Sigmoid colon (tissue), 7 donors: ENCODE measurements at places on chromosomes 2 and 18.

DNA sequence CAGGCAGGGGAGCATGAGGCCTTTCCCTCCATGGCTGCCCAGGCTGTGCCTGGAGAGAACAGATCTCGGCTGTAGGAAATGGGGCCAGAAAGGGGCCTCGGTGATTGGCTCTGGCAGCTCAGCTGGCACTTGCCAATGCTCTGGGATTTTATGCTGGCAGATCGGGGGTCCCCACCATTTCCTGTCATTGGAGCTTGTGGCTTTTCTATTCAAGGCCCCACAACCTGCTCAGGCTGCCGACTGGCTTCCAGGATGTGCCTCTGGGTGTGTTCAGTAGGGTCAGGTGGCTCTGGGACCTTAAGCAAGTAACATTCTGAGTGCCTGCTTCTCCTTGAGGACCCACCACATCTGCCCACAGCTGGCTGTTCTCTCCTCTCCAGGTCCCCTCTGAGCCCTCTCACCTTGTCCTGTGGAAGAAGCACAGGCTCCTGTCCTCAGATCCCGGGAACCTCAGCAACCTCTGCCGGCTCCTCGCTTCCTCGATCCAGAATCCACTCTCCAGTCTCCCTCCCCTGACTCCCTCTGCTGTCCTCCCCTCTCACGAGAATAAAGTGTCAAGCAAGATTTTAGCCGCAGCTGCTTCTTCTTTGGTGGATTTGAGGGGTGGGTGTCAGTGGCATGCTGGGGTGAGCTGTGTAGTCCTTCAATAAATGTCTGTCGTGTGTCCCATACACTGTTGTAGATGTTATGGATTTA lies 4.2 kb downstream of the GNLY start:
- no peak for DNase-seq
- H3K36me3 ChIP-seq, result no peaks in the 10 kb centered on the region
- no peak overlapping the region for H3K27ac ChIP-seq
- no peaks in the 10 kb centered on the region for H3K4me1 ChIP-seq

DNA sequence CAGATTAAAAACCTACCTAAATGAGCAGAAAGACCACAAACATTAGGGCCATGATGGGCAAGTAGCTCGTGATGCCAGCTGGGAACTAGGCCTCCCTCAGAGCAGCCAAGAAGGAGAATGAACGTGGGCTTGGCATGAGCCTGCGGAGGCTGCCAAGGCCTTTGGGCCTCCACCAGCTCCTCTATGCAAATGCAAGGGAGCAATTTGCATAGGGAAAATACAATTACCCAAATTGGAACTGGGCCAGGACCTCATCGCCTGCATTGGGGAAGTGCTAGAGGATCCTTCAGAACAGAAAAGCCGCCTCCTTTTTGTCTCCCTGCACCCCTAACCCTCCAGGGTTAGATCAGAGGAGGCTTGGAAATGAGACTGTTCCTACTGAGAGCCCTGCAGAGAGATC lies 326.4 kb downstream of the SMAD2 start:
- no peak overlapping the region for H3K4me3 ChIP-seq
- H3K4me1 ChIP-seq, result no peaks in the 10 kb centered on the region
- H3K36me3 ChIP-seq, result no peaks in the 10 kb centered on the region
- H3K27ac ChIP-seq, result no peak overlapping the region
- H3K27me3 ChIP-seq, result no peaks in the 10 kb centered on the region
- no peak for DNase-seq

DNA sequence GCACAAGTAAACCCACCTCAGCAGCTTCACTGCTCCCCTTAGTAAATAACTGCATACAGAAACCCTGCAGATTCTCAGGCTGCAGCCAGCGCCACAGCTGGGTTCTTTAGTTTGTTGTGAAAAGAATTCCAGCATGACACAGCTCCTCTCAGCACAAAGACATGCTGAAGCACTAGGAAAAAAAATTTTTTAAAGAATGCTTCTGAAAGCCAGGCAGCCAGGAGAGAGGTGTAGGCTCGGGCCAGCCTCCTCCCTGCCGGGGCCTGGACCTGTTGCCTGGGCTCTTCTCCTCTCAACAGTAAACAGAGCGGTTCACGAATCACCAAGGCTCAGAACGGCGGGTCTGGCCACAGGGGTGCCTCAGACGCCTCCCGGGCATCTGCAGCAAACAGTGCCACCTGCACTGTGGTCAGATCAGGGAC lies 95.7 kb upstream of the POU3F3 start:
- H3K36me3 ChIP-seq, result no peaks in the 10 kb centered on the region
- DNase-seq, result no peak
- H3K27ac ChIP-seq, result no peak overlapping the region
- no peaks in the 10 kb centered on the region for H3K27me3 ChIP-seq

DNA sequence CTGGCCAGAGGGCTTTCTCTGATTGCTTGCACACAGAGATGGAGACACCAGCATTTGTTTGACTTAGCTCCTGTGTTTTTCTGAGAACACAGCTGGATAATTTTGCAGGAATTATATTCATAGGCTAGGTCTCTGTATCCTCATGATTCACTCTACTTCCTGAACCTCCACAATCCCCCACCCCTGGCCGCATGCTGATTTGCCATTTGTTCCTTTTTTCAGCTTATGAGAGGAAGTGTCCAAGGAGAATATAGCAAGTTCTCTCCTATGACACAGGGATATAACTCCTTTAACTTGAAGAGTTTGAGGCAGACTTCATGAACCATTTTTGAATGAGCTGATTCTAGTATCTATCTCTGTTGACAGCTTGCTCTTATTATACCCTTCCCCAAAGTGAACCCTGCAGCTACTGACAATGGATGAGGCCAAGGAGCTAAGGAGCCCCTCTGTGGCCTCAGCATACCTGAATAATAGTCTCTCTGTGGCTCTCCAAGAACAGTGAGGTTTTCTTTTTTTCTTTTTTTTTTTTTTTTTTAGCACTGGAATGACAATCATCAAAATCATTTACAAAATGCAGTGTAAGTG lies 15.4 kb downstream of the CAVIN2 start:
- no peaks in the 10 kb centered on the region for H3K27me3 ChIP-seq
- H3K36me3 ChIP-seq, result peaks cover 11% of the 10 kb centered on the region
- H3K4me1 ChIP-seq, result peaks cover 5% of the 10 kb centered on the region
- no peak for DNase-seq

DNA sequence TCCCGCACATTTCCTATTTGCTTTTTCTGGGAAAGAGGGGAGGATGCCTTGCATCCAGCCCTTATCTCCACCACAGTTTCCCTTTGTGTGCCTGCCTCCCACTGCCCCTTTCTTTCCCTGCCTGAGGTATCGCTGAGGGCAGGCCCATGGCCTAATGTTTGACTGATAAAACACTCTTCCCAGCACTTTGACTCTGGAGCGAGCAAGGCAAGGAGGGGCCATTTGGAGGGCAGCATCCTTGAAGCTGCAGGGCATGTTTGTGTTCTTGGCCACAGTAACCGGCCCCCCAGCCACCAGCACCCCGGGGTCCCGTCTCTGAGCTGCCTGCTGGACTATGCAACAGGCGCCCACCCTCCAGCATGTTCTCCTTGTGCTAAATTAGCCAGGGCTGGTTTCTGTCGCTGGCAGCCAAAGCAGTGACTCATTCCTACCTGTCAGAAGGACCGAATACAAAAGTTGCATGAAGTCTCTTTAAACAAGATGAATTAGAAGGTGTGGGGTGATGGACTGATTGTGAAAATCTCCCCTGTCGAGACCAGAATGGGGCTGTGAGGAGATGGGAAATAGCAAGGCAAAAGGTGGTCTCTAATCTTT lies 50.7 kb downstream of the BCL2L11 start:
- no peaks in the 10 kb centered on the region for H3K36me3 ChIP-seq
- no peaks in the 10 kb centered on the region for H3K27me3 ChIP-seq
- DNase-seq, result no peak
- peaks cover 7% of the 10 kb centered on the region for H3K4me1 ChIP-seq
- no peak overlapping the region for H3K4me3 ChIP-seq
- H3K27ac ChIP-seq, result no peak overlapping the region

DNA sequence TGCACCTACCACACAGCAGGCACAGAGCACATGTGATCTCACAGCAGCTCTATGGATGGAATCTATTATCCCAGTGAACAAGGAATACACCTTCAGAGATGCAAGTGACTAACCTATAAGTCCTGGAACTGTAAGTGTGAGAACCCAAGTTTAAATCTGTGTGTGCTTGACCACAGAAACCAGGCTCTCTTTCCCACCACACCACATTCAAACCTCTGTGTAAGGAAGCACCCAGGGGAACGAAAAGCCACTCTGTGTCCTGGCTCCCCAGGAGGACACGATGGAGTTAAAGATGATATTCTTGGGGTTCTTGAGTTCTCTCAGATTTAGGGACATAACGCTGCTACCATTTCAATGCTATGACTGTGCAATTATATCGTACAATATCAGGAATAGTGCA lies 38.9 kb downstream of the TTR start:
- DNase-seq, result no peak
- no peak overlapping the region for H3K27ac ChIP-seq
- H3K36me3 ChIP-seq, result no peaks in the 10 kb centered on the region
- H3K27me3 ChIP-seq, result no peaks in the 10 kb centered on the region
- H3K4me3 ChIP-seq, result no peak overlapping the region

DNA sequence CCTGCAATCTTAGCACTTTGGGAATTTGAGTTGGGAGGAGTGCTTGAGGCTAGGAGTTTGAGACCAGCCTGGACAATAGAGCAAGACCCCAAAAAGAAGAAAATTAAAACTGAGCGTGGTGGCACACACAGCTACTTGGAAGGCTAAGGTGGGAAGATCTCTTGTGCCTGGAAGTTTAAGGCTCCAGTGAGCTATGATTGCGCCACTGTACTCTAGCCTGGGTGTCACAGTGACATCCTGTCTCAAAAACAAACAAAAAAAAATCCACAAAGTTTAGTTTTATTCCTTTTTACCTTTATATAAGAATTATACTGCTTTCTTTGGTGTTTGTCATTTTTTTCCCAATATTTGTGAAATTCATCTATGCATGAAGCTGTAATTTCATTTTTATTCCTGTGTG lies 20.3 kb downstream of the SLC39A10 start:
- H3K4me3 ChIP-seq, result no peak overlapping the region
- H3K36me3 ChIP-seq, result no peaks in the 10 kb centered on the region
- DNase-seq, result no peak
- no peaks in the 10 kb centered on the region for H3K4me1 ChIP-seq
- no peaks in the 10 kb centered on the region for H3K27me3 ChIP-seq
- H3K27ac ChIP-seq, result no peak overlapping the region

DNA sequence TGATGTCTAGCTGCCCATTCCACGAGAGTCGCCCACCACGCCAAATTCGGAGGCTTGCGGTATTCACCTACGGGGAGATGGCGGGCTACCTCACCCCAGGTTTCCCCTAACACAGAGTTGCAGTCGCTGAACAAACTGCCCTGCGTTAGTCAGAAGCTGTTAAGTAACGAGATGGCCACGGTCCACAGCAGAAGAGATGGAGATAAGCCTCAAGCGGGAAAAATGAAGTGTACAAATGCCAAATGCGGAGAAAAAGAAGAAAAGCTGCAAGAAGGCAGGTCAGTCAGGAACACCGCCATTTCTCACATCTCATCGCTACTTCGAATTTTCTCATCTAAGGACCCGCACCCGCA lies 425 bp downstream of the ASB3 start:
- peak overlapping the region; percentile 88 for H3K27ac ChIP-seq
- H3K36me3 ChIP-seq, result no peaks in the 10 kb centered on the region
- peaks cover 35% of the 10 kb centered on the region for H3K4me1 ChIP-seq
- H3K27me3 ChIP-seq, result no peaks in the 10 kb centered on the region
- H3K4me3 ChIP-seq, result peak overlapping the region; percentile 83
- peak; percentile 68 for DNase-seq

- peaks cover 11% of the 10 kb centered on the region for H3K4me1 ChIP-seq
- no peak overlapping the region for H3K4me3 ChIP-seq
- H3K27me3 ChIP-seq, result peaks cover 11% of the 10 kb centered on the region
- no peak for DNase-seq
Observed at GRCh38 chr2:60560734-60561644, 7.5 kb upstream of the BCL11A start.

GRCh38 chr2:226802573-226802972 lies 3.0 kb upstream of the IRS1 start:
- H3K27ac ChIP-seq, result no peak overlapping the region
- no peaks in the 10 kb centered on the region for H3K27me3 ChIP-seq
- no peak overlapping the region for H3K4me3 ChIP-seq
- no peaks in the 10 kb centered on the region for H3K36me3 ChIP-seq

DNA sequence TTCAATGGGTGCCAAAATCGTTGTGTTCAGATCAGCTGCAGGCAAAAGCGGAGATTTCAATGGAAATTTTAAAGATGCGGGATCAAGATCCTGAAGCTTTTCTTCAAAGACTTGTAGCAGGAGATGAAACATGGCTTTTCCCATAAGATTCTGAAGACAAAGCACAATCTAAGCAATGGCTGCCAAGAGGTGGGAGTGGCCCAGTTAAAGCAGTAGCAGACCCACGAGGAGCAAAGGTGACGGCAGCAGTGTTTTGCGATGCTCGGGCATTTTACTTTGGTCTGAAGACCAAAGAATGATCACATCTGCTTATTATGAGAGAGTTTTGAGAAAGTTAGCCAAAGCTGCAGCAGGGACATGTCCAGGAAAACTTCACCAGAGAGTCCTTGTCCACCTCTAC lies 222.9 kb downstream of the DSC3 start:
- H3K36me3 ChIP-seq, result no peaks in the 10 kb centered on the region
- no peak overlapping the region for H3K4me3 ChIP-seq
- no peak overlapping the region for H3K27ac ChIP-seq
- DNase-seq, result no peak

DNA sequence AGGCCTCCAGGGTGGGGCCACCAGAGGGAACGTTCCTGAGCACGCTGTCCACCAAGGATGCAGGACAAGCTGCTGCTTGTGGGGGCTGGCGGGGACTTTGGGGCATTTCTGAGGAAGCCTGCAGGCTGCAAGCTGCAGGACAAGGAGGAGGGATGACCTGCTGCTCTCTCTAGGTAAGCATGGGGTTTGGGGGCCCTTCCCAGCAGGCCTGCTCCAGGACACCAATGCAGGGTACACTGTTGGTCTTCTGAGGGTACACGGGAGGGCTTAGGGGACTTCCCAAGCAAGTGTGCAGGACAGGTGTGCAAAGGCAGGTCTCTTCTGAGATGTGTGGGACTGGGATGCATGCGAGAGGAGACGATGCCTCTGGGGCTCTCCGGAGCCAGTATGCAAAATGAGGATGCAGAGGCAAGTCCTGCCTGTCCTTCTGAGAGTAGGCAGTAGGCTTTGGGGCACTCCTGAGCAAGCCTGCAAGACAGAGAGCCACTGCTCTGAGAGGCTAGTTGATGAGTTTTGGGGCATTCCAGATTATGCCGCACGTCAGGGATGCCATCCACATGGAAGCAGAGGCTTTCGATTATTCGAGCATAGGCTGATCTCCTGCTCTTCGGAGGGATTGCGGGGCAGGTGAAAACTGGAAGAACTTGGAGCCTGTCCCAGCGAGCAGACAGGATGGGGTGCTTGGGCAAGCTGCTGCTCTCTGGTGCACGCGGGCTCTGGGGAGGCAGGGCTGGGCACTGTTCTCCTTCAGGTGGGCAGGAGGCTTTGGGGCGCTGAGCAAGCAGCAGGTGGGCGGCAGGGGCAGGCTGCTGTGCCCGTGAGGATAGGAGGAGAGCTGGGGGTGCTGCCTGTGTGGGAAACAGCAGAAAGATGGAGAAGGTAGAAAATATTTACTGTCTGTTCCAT lies 44.6 kb downstream of the CNGA3 start:
- H3K36me3 ChIP-seq, result no peaks in the 10 kb centered on the region
- H3K4me1 ChIP-seq, result no peaks in the 10 kb centered on the region
- no peaks in the 10 kb centered on the region for H3K27me3 ChIP-seq
- no peak for DNase-seq
- H3K4me3 ChIP-seq, result no peak overlapping the region
- no peak overlapping the region for H3K27ac ChIP-seq
